Activated CD4-positive, alpha-beta T cell treated with anti-CD3 and anti-CD28 coated beads, Interleukin-2, amount 10 ng/mL, durations not matched to agents 7 days and 5 days (primary cell): ENCODE measurements at places on chromosomes 1 and 21.

DNA sequence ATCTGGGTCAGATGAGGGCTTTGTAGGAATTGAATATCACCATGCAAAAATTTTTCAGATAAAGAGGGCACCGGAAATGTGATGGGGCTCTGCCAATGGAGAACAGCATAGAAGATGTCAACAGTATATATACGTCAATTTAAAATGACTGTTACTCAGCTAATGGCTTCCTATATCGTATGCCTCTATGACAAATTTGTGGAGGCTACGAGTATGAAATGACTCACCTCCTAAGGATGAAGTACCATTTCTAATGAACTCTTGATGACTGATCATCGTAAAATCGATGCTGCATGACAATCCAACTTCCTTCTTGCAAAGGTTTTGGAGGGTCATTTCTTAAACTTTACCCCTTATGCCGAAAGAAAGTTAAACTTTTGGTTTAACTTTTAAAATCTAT, 450.3 kb upstream of the ZP4 start:
- no peak for DNase-seq
- H3K27ac ChIP-seq, result no peak overlapping the region
- no peak overlapping the region for H3K4me3 ChIP-seq
- H3K36me3 ChIP-seq, result no peaks in the 10 kb centered on the region

DNA sequence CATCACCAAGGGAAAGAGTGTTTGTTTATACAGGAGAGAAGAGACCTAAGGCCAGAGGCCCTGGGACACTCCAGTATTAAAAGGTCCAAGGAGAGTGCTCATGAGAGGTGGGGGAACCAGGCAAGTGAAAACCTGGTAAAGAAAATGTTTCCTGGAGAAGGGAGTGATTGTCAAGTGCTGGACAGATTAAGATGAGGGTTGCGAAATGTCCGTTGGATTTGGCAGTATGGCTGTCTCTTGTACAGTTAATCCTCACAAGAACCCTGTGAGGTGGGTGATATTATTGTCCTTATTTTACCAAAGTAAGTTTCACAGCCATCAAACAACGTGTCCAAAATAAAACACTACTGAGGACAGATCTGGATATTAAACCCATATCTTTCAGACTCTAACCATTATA, 44.2 kb downstream of the RPAP2 start:
- no peak overlapping the region for H3K27ac ChIP-seq
- DNase-seq, result no peak
- peaks cover 33% of the 10 kb centered on the region for H3K36me3 ChIP-seq
- H3K27me3 ChIP-seq, result no peaks in the 10 kb centered on the region
- H3K4me1 ChIP-seq, result peaks cover under 1% of the 10 kb centered on the region

DNA sequence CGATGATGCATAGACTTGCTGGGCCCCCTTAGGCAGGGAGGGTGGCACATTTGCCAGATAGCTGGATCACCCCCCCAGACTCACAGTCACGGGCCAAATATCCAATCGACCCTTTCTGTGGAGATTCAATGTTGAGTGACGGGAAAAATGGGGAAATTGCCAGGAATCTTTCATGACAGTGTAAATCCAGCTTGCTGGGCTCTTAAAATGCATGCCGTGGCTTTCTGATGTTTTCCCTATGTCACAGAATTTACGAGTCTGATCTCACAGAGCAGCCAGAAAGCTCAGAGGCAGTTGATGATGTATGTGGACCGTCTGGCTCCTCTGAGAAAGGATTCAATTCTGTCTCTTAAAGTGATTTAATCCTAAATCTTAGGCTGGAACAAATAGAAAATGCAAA, 150.1 kb upstream of the ZNF644 start:
- no peak overlapping the region for H3K27ac ChIP-seq
- H3K4me1 ChIP-seq, result no peaks in the 10 kb centered on the region
- H3K4me3 ChIP-seq, result no peak overlapping the region
- DNase-seq, result no peak
- no peaks in the 10 kb centered on the region for H3K36me3 ChIP-seq

DNA sequence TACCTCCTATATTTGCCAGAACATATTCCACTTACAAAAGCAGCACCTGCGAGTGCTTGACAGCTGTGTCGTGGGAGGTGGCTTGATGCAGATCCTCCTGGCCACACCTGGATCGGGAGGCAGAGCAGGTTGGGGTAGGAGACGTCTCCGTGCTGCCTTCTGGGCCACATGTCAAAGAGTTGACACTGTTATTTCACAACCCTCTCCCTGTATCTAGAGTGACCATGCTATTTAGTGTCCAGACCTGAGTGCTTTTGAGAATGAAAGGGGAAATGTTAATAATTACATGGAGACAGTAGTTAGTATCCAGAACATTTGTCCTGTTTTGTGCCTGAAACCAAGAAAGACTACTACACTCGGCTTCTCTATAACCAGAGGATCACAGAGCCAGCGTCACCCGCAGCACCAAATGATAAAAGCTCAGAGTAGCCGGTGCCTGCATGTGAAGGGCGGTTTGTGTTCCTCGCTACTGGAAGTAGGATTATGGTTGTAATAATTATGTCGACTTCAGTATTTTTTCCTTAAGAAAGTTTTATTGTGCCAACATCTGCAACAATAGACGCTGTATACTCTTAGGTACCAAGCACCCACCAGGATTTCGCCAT, 77.1 kb downstream of the GALNT2 start:
- H3K4me3 ChIP-seq, result no peak overlapping the region
- no peak for DNase-seq
- no peaks in the 10 kb centered on the region for H3K36me3 ChIP-seq
- no peak overlapping the region for H3K27ac ChIP-seq
- peaks cover 54% of the 10 kb centered on the region for H3K4me1 ChIP-seq
- no peaks in the 10 kb centered on the region for H3K27me3 ChIP-seq

DNA sequence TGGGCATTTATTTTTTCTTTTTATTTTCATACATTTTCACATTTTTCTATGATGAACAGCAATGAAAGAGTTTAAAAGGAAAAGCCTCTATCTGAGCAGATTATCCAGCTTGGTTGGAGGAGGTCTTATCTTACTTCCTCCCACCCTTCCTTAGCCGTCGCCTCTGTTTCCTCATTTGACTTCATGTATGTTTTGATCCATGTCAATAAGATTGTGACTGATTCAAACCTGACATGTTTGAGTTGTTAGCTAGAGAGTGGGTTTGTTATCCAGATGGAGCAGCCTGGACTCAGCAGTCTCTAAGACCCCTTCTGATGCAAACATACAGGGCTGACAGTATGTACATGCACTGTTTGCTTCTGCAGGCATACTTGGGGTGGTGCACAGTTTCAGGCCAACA, 31.2 kb downstream of the MACO1 start:
- H3K27me3 ChIP-seq, result no peaks in the 10 kb centered on the region
- no peak for DNase-seq
- no peak overlapping the region for H3K27ac ChIP-seq
- no peak overlapping the region for H3K4me3 ChIP-seq
- H3K36me3 ChIP-seq, result peaks cover 53% of the 10 kb centered on the region

DNA sequence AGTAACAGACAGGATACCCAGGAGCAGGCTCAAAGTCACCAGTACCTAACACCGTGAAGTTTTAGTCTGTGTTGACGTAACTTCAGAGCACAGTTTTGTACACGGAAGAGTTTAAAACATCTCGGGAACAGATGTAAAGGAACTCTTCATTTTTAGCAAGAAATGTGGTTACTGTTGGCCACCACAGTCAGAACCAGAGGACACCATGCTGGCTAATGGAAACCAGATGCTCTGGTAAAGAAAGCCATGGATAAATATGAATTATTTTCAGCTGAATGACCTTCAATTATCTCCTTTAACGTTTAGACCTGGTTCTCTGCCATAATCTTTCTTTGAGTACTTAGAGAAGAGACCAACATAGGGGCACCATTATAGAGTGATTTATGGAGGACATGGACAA, 115.9 kb downstream of the NTMT2 start:
- H3K4me3 ChIP-seq, result no peak overlapping the region
- no peaks in the 10 kb centered on the region for H3K36me3 ChIP-seq
- H3K27ac ChIP-seq, result no peak overlapping the region
- H3K27me3 ChIP-seq, result peaks cover 4% of the 10 kb centered on the region
- no peaks in the 10 kb centered on the region for H3K4me1 ChIP-seq
- no peak for DNase-seq

DNA sequence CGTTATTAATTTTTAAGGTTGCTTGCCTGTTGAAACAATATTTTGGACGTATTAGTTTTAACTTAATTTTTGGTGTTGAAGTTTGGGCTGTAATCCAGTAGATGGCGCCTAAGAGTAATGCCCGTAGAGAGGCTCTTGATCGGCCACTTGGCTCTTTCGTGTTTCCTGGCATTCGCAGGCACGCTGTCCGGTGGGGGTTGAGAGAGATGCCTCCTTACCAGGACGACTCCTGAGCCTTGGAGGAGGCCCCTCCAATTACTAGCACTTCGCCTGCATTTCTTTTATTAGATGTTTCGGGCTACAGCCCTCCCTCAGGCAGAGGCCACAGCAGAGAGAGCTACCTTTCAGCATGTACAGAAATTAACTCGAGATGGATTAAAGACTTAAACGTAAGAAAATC, 12.0 kb downstream of the OR2M4 start:
- peak; percentile 51 for DNase-seq
- peaks cover 2% of the 10 kb centered on the region for H3K4me1 ChIP-seq
- no peaks in the 10 kb centered on the region for H3K36me3 ChIP-seq
- H3K4me3 ChIP-seq, result no peak overlapping the region
- H3K27me3 ChIP-seq, result peaks cover 4% of the 10 kb centered on the region

DNA sequence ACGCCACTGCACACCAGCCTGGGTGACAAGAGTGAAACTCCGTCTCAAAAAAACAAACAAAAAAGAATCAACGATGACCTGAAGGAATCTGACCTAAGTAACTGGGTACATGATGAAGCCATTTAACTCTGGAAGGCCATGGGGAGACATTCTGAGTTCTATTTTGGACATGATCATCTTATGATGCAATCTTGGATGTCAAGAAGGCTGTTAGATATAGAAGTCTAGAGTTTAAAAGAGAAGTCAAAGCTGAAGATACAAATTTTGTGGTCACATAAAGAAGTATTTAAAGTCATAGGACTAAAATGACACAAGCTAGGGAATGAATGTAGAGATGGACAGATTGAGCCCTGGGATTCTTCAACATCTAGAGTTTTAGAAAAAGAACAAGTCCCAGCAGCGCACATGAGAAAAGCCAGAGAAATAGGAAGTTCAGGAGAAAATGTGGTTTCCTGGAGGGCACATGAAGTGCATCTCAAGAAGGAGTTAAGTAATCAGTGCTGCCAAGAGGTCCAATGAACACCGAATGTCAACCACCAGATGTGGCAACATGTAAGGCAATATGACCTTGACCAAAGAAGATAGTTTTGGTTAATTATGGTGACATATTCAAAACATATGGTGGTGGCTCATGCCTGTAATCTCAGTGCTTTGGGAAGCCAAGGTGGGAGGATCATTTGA, 26.8 kb downstream of the ELK4 start:
- H3K4me1 ChIP-seq, result peaks cover 39% of the 10 kb centered on the region
- H3K36me3 ChIP-seq, result peaks cover 45% of the 10 kb centered on the region
- no peak overlapping the region for H3K27ac ChIP-seq

DNA sequence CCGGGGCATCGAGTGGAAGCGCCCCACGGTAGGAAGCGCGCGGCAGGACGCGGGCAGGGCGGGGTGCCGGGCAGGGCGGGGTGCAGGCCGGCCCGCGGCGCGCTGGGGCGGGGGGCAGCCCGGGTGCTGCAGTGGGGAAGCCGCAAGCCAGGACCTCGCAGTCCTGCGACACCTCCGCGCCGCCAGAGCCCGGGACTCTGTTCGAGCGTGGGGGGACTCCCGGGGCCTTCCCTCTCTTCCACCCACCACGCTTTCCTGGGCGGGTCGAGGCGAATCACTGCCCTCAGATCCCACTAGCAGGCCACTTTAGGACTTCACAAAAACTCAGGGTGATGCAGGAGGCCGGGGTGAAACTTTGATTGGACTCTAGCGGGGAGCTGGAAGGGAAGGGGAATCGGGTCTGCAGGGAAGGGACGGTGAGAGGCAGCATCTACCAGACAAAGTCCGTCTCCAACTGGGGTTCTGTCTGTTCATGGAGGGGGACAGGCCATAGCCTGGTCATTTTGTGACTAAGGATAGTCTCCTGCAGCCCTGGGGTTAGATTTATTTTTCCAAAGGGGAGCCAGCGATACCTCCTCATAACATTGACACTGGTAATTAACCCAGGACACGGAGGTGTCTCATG, 623 bp downstream of the CAPN2 start:
- H3K4me1 ChIP-seq, result peaks cover 67% of the 10 kb centered on the region
- peak overlapping the region; percentile 87 for H3K27ac ChIP-seq
- peak overlapping the region; percentile 78 for H3K4me3 ChIP-seq
- H3K27me3 ChIP-seq, result peaks cover 1% of the 10 kb centered on the region
- H3K36me3 ChIP-seq, result peaks cover 39% of the 10 kb centered on the region

DNA sequence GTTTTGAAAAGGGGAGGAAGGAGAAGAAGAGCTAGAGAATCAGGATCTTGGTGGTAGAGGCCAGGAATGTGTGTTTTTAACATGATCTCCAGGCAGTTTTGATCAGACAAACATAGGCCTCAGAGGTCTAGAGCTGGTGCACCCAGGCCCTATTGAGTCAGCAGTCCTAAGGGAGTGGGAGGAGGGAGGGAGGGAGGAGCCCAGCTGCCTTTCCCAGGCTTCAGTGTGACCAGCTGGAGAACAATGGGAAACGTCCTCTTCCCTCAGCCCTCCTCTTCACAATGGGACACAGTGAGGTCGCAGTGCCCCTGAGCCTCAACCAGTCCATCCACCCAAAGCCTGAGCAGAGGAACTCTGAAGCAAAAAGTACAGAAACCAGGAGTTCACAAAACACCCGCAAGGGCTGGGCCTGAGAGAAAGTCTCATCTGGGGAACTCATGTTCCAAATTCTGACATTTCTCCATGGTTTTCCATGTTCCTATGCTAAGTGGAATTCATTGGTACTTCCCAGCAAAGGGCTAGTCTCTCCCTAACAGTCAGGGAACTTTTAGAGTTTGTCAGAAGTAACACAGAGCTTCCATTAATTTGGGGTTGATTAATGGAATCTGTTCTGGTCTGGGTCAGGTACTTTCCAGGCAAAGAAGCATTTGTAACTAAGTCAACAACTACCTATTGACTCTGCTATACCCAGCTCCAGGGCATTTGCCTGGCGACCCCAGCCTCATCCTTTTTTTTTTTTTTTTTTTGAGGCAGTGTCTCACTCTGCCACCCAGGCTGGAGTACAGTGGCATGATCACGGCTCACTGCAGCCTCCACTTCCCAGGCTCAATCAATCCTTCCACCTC, 37.5 kb downstream of the ELAPOR1 start:
- H3K36me3 ChIP-seq, result no peaks in the 10 kb centered on the region
- no peaks in the 10 kb centered on the region for H3K27me3 ChIP-seq
- H3K4me3 ChIP-seq, result no peak overlapping the region
